ENCODE measurements at places on chromosomes 13 and 19. TPM values are rescaled to one million over a fixed set of nuclear protein-coding genes. Genes with fewer than 3 reads are reported as not detected.

Gene EPS8L1
- total RNA-seq = 0.54 TPM

DNA sequence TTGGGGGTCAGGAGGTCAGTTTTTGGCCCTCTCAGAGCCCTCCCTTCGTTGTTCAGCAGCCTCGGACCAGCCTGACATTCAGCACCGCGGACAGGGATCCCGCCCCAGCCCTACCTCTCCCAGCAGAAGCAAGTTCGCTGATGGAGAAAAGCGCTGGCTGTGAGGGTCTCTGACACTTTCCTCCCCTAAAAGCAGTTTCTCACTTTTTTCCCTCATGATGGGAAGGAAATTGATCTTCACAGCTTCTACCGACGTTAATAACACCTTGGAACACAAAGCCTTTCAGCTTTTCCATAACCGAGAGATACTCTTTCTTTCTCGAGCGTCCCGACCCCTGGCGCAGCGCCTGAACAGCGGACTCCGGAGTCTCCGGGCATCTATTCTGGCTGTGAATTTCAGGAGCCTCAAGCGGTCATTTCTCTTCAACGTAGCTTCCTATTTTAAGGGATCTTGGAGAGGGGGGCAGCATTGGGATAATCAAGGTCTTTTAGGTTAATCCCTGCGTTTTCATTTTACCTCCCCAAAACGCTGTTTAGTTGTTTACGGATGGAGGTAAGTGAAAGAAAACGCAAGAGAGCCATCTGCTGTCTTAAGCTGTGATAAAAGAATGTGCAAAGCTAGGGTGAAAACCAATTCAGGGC lies 467.2 kb downstream of the ITGBL1 start:
- no peak overlapping the region for H3K27ac ChIP-seq
- peaks cover 80% of the 10 kb centered on the region for H3K27me3 ChIP-seq
- peak overlapping the region; percentile 7 for H3K4me3 ChIP-seq
- peak; percentile 39 for DNase-seq
- H3K36me3 ChIP-seq = no peaks in the 10 kb centered on the region
- H3K4me1 ChIP-seq = peaks cover 5% of the 10 kb centered on the region

Gene LRRC63
- not detected for total RNA-seq

- DNase-seq = no peak
- no peak overlapping the region for H3K27ac ChIP-seq
- H3K27me3 ChIP-seq = no peaks in the 10 kb centered on the region
- no peak overlapping the region for H3K4me3 ChIP-seq
Measured at GRCh38 chr13:84130495-84131114, 248.3 kb upstream of the SLITRK1 start.

DNA sequence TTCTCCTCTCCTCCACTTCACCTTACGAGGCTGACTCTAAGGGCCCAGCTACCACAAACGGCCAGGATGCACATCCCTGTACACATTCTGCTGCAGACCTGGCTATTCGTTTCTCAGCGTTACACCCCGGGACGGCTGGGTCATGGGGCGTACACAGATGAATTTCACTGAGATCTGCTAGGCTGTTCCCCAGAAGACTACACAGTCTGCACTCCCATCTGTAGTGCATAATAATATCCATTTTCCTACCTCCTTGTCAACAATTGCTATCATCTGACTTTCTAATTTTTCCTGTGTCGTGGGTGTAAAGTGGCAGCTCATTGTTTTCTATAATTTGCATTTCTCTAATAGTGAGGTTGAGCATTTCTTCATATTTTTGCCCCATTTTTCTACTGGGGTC lies 85.7 kb downstream of the TM9SF2 start:
- H3K36me3 ChIP-seq = no peaks in the 10 kb centered on the region
- H3K4me1 ChIP-seq = peaks cover 16% of the 10 kb centered on the region

All from heart right ventricle (tissue), 16 donors.